ENCODE measurements at places on chromosomes 4 and X. TPM values are rescaled to one million over a fixed set of nuclear protein-coding genes. Genes with fewer than 3 reads are reported as not detected.

The NAA11 gene
- total RNA-seq, result not detected

The ATP7A gene
- total RNA-seq, result 2.5 TPM

The SAGE1 gene
- 0.06 TPM for total RNA-seq

The H2BW2 gene
- not detected for total RNA-seq

The SPANXN3 gene
- total RNA-seq, result not detected

The TCEAL6 gene
- not detected for total RNA-seq

The MAGEA2 gene
- total RNA-seq, result 0.13 TPM

The FANCB gene
- 3.5 TPM for total RNA-seq

The FABP2 gene
- not detected for total RNA-seq

The TXK gene
- total RNA-seq, result 0.07 TPM

The UBE2D3 gene
- total RNA-seq, result 213 TPM

The ZNF280C gene
- 3.2 TPM for total RNA-seq

The SMIM20 gene
- 30.6 TPM for total RNA-seq

The TEX11 gene
- total RNA-seq, result not detected

The BST1 gene
- 18.4 TPM for total RNA-seq

The GYPE gene
- total RNA-seq, result not detected

The PAK3 gene
- total RNA-seq, result not detected

The NUDT11 gene
- total RNA-seq, result 3.2 TPM

The CT83 gene
- not detected for total RNA-seq

The MAGEE1 gene
- 4.9 TPM for total RNA-seq

The KLB gene
- total RNA-seq, result 0.08 TPM

The PPP2R2C gene
- 33.5 TPM for total RNA-seq

The SMS gene
- 203 TPM for total RNA-seq

The GAGE12D gene
- total RNA-seq, result not detected
